ENCODE measurements at places on chromosomes 3 and 15. TPM values are rescaled to one million over a fixed set of nuclear protein-coding genes. Genes with fewer than 3 reads are reported as not detected.

DNA sequence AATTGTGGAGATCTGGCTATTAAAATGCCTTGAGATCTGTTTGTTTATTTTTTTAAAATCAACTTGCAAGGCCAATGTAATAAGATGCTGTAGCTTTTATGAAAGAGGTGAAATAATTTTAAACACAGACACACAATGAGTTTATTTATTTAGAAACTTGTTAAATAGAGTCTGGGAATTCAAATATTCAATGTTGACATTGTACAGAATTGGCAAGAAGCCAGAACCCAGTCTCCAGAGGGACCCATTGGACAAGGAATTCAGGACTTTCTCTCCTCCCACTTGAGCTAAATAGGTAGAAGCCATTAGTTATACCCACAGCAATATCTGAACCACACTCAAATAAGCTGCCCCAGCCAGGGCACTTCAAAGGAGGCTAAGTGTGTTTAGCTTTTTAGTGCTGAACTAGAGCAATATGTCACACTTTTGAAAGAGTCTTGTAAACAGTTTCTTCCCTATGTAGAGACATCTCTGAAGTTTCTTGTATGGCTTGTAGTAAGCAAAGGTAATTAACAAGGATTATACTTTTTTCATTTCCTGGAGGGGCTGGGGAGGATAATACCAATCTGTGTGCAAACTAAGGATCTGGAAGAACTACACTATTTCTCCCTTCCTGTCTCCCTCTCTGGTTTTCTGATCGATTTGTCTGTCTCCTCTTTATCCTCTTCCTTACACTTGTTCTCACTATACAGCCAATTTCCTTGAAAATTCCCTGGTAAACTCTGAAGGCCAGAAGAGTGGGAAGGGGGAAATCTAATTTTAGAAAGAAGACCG lies 6.0 kb downstream of the MECOM start:
- no peak for DNase-seq

GRCh38 chr15:73000293-73000692 lies 52.0 kb upstream of the NEO1 start:
- DNase-seq = no peak

GRCh38 chr3:15269091-15269989 lies 63.0 kb downstream of the SH3BP5 start:
- DNase-seq = peak; percentile 87

DNA sequence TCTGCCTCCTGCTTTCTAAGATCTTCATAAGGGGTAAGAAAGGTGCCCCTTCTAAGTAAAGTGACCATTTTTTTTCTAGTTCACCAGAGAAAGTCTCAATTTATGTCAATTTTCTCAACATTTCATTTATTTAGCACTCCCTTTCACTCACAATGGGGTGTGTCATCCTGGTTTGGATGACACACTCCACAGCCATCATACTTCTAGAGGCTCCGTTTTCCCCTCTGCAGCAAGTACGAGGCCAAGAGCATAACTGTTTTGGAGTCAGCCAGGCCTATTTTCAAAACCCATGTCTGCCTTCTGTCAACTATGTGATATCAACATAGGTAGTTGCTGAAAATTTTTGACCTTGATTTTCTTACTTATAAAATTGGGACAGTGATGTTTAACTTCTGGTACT lies 703.2 kb downstream of the NLGN1 start:
- DNase-seq = no peak

GRCh38 chr3:184381261-184382224 lies 1.7 kb downstream of the CHRD start:
- DNase-seq = no peak

The CCRL2 gene
- 2.2 TPM for total RNA-seq

The GOLGA8S gene
- 0.08 TPM for total RNA-seq

The ADGRG7 gene
- total RNA-seq = not detected

All from activated T-helper 1 cell treated with anti-CD3 and anti-CD28 coated beads, Interleukin-12 subunit alpha, Interleukin-12 subunit beta, Interleukin-2, Interleukin-4 antibody, amounts not matched to agents 30 ng/mL and 10 ng/mL and 1 ng/mL, durations not matched to agents 14 hours and 24 hours and 36 hours (primary cell).